Renal cortical epithelial cell (primary cell): ENCODE measurements at places on chromosomes 6 and 20.
A peak's percentile ranks its signal among the peaks of the same experiment; 100 is the strongest.

DNA sequence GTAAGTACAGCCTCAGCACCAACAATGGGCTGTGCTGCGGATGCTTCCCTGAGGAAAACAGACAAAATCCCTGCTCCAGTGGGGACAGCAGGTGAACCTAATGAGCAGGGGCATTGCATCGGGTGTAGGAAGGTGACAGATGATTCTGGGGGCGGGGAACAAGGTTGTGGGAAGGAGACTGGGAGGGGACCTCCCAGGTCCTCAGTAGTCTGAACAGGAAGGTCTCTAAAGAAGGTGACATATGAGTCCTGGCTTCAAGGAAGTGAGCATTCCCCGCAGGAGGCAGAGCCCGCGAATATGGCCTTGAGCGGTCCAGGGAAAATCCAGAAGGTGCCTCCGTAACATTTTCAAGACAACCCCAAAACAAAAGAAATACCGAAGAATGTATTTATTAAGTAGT, 19.4 kb downstream of the ULBP1 start:
- no peak for DNase-seq

DNA sequence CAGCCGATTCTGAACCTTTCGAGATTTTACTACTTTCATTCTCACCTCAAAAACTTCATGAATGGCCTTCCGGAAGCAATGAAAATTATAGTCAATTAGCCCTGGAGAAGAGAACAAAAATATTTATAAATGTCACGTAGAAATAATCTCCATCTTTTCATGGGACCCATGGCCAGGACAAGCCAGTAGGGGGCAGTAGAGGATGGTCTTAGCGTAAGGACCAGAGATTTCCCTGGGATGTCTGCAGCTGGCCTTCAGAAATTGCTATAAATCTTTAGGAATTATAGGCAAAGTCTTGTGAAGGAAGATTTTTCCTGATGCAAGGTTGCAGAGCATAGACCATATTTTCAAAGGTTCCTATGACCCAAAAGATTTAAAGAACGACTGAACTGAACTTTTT, 15.6 kb upstream of the UBE2J1 start:
- DNase-seq: peak; percentile 38

- no peak for DNase-seq
These were observed 109.9 kb upstream of the HEY2 start for GRCh38 chr6:125639466-125640020.

GRCh38 chr6:128519931-128520435, 416 bp downstream of the PTPRK start:
- no peak for DNase-seq

- peak; percentile 21 for DNase-seq
These were observed 546 bp upstream of the KLHL32 start for GRCh38 chr6:96923871-96924493.

GRCh38 chr6:72040111-72040510, 153.8 kb downstream of the RIMS1 start:
- peak; percentile 7 for DNase-seq

DNA sequence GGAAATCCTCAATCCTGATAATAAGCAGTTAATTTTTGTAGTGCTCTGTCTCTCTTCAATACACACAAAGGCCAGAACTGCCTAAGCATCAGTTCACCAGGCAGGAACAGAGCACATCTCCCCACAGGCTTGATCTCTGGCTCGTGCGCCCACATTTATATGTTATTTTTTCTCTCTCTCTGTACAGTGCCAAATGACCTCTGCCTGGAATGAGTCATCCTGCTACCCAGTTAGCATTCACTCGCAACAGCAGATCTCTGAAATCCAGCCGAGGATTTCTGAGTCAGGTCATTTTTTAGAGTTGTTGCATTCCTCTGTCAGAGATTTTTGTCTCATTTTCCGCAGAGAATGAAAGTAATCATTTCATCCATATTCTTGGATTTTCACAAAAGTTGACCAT, 107.1 kb downstream of the COL12A1 start:
- DNase-seq: peak; percentile 96

DNA sequence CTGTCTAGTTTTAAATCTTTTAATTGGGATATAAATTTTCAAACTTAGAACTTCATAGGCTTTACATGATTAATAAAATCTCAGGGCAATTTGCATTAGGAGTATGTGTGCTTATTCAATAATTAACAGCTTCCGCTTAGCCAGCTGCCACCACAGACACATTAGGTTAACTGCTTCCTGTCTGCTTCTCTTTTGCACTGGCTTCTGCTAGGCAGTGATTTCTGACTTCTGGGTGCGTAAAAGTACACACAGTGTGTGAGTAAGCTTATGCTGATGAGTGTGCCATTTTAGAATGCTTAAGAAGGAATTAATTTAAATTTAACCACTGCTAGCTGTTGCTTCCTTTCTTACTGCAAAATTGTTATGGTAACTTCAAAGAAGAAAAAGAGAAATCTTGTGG, 73.9 kb downstream of the F13A1 start:
- DNase-seq: peak; percentile 85

DNA sequence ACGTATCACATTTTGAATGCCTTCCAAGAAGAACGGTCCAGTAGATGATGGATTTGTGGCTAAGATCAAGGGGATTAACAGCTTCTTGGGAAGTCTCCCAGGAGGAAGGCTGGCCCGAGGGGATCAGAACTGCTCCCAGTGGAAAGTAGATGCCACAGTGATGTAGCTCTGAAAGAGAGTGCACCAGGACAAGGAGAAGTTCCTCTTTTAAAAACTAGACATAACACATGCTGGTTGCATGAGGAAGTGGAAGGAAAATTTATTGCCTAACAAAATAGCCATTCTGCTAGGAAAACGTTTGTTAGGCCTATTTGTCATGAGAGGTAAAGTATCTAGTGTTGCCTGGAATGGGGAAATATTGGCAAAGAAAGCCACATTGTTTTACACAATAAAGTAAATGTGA, 87.8 kb downstream of the CDH26 start:
- peak; percentile 25 for DNase-seq

GRCh38 chr20:4896971-4897497, 104.3 kb downstream of the SLC23A2 start:
- no peak for DNase-seq

- peak; percentile 80 for DNase-seq
These were observed 40.5 kb upstream of the JARID2 start for GRCh38 chr6:15205321-15205720.

DNA sequence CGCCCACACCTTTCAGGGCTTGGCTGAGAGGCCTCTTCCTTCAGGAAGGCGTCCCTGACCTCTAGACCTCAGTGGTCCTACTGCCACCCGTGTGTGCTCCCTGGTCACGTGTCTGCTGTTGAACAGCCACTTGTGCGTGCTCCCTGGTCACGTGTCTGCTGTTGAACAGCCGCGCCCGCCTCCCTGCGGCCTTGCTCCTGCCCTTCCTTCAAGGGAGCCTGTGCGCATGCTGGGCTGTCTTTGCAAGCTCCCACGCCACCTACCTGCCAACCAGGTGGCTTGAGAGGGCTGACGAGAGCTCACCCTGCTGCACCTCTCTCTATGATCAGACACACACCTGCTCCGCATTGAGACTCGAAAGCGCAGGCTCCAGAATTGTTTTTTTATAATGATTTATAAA, 179.3 kb downstream of the BMP7 start:
- no peak for DNase-seq

GRCh38 chr20:11394145-11394833, 523.4 kb upstream of the BTBD3 start:
- DNase-seq: peak; percentile 37

DNA sequence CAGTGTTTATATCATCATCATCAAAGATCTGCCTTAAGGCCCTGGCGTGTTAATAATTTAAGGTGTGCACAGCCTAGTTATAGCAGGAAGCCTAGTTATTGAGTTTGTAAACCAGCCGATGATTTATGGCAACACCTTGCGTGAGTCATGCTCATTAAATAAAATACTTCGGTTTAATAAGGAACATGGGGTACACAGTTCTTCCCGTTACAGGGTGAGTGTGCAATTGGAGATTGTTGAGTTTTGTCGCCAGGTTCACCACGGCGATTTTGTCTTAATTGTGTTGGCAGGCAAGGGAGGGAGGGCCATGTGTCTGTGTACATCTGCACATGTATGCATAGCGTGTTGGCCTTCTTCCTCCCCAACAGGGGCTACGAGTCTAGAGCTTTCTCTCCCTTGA, 104.0 kb downstream of the TFAP2A start:
- peak; percentile 88 for DNase-seq

GRCh38 chr6:126672649-126673048, 332.7 kb downstream of the CENPW start:
- no peak for DNase-seq

- no peak for DNase-seq
These were observed 110.8 kb upstream of the MLN start for GRCh38 chr6:33914645-33915044.

DNA sequence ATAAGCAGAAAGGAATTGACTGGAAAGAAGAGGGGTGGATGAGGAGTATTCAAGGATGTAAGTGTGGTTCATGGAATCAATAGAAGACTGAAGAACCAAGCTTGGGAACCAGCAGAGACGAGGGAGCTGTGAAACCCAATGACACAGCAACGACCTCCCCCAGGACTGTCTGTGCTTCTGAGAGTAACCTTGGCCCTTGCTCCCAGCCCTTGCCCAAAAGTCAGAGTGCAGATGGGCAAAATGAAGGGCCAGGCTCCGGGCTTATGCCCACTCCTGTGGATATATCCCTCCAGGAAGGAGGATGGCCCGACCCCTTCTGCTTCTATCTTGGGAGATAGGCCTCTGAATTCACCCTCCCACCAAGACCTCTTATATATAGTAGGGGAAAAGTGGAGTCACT, 24.9 kb downstream of the FAM50B start:
- DNase-seq: no peak

DNA sequence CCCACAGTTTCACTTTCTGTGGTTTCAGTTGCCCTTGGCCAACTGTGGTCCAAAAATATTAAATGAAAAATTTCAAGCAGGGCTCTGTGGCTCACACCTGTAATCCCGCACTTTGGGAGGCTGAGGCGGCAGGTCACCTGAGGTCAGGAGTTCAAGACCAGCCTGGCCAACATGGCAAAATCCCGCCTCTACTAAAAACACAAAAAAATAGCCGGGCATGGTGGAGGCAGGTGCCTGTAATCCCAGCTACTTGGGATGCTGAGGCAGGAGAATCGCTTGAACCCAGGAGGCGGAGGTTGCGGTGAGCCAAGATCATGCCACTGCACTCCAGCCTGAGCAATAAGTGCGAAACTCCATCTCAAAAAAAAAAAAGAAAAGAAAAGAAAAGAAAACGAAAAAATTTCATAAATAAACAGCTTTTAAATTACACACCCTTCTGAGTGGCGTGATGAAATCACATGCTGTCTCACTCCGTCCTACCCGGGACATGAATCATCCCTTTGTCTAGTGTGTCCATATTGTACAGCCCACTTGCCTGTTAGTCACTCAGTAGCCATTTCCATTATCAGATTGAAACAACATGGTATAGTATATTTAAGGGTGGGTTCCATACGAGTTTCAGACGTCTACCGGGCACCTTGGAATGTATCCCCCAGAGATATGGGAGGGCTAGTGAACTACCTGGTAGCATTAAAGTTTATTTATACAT, 11.7 kb downstream of the PTPRK start:
- peak; percentile 90 for DNase-seq
